ENCODE measurements at places on chromosomes 16 and 17.
A peak's percentile ranks its signal among the peaks of the same experiment; 100 is the strongest.

GRCh38 chr17:76156662-76156991 is 15.6 kb upstream of the FOXJ1 start:
- DNase-seq: no peak

GRCh38 chr17:13492737-13493122 is 109.0 kb downstream of the HS3ST3A1 start:
- DNase-seq: no peak

DNA sequence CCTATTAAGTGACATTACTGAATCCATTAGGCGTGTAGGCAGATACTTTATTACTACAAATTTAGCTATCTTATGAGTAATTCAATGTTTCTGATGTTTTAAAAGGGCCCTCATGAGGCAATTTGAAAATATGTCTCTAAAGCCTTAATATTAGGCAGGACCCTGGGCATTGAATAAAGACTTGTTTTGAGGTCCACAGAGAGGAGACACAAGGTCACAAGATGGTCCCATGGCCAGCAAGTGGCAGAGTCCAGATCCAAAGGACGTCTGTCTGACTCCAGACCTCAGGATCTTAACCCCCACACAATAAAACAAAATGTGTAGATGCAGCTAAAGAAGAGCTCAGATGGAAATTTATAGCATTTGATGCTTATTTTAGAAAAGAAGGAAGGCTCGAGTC is 31.9 kb upstream of the HEATR6 start:
- DNase-seq: no peak

GRCh38 chr16:70302745-70303144 is 3.8 kb downstream of the DDX19B start:
- no peak for DNase-seq

- DNase-seq: no peak
Observed at GRCh38 chr16:23781176-23781575, 26.4 kb downstream of the CHP2 start.

DNA sequence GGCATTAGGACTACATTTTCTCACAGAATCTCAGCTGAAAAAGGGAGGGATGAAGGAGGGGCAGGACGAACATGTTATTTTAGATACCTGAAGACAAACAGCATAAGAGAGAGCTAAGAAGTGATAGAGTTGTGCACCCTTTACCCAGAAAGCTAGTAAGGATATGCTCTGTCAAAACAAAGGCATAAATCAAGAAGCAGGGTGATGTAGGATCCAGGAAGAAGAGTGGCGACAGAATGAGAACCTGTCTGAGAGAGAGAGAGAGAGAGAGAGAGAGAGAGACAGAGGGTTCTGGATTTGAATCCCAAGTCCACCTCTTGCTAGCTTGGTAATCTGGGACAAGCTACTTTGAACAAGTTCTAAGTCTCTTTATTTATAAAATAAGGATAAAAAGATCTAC is 103.4 kb downstream of the SPAG9 start:
- no peak for DNase-seq

DNA sequence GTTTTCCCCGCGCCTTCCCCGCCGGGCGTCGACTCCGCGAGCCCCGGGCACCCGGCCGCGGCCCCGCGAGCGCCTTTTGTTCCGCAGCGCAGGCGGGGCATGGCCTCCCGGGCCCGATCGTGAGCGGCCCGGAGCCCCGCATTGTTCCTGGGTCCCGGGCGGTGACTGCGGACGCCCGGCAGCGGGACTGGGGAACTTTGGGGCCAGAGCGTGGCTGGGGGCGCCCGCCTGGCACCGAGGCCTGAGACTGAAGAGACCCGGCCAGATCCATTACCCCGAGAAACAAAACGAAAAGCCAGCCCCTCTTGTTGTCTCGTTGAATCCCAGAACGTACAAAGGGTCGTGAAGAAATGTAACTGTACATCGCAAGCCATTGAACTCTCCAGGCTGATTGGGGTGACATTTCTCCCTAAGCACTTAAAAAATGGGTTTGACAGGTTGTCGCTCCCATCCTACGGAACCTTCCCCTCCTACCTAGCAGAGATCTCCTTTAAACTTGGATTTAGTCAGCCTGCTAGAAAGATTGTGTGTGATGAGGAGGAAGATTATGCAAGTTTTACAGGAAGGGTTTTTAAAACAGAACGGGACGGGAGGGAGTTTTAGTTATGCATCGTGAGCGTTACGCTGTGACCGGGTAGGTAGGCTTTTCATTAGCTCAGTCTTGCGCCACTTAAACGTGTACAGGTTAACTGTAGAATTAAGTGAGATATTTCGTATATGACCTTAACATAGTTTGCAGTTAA is 825 bp downstream of the METTL9 start:
- peak; percentile 23 for DNase-seq

- peak; percentile 70 for DNase-seq
Observed at GRCh38 chr17:78883089-78883532, 19.9 kb downstream of the CEP295NL start.

DNA sequence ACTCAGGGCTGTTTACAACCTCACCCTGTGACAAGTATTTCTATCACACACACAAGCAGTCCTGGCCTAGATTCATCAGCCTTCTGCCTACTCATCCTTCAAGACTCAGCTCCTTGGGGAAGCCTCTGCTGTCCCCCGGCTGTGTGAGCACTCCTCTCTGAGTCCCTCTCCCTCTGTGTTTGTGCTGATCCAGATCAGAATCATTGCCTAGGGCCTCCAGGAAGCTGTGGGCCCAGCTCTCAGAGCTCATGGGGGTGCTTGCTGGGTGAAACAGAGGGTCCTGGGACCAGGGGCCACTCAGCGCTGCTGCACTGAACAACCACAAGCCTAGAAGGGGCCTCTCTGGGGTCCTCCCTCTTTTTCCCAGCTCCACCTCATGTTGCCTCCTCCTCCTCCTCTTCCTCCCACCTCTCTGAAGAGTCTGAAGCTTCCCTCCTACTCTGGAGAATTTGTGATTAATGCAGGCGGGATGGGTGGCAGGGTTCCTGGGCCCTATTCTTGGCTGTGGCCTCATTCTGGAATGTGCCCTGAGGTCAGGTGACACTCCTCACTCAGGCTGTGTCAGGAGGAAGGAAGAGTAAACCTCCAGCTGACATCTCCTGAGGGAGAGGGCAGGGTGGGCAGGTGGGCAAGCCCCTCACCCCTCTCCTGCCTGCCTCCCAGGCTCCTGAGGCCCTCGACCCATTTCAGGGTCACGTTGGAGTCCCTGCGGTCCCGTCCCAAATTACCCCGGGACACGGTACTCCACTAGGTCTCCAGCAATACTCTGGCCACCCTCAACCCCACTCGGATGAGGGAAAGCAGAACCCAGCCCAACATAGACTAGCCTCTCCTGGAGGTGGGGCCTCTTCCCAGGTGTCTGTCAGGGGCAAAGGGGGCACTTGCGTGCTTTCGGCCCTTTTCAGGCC is 10.1 kb downstream of the WFIKKN2 start:
- no peak for DNase-seq

DNA sequence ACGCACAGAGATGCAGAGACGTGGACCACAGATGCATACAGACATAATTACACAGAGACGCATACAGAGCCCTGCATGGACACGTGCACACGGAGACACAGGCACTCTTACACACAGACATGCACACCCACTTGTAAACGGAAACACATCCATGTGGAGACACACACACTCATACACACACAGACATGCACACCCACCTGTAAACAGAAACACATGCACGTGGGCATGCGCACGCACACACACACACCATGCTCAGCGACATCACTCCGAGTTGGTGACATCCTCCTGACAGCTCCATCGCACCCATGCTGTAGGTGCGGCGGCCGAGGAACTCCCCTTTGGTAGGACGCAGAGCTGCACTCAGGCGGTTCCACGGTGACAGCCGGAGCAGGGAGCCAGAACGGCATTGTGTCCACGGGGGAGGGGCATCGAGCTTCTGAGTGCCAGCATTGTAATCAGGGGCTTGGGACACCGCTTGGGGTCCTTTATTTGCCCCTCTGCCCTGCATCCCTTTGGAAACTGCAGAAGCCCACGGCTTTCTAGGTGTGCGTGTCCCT is 233.5 kb downstream of the RBFOX3 start:
- DNase-seq: no peak

- DNase-seq: peak; percentile 56
Observed at GRCh38 chr17:27760069-27760885, 40.1 kb downstream of the NOS2 start.

GRCh38 chr16:89330177-89330856 is 112.8 kb downstream of the ZNF778 start:
- no peak for DNase-seq

GRCh38 chr17:76357597-76358158 is 4.0 kb upstream of the PRPSAP1 start:
- no peak for DNase-seq

- no peak for DNase-seq
Observed at GRCh38 chr17:76560877-76561221, 21.0 kb downstream of the PRCD start.

- no peak for DNase-seq
Observed at GRCh38 chr16:74611721-74612120, 4.8 kb upstream of the GLG1 start.

- DNase-seq: no peak
Observed at GRCh38 chr16:20781697-20782096, 17.9 kb downstream of the ACSM3 start.

DNA sequence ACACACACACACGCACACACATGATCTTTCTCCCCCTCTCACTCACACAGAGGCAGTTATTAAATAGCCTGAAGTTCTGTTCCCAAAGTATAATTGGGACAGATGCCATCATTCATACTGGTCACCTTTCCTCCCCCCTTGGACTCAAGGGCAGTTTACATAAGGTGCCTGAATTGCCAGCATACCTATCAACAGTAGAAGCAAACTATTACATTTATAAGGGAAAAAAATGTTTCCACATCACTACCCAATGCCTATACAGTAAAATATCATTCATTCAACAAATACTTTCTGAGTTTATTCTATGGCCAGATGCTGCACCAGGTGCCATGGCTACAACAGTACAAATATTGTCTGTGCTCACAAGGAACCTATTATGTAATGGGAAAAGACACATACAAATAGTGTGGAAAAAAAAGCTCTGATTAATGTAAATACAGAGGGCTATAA is 6.3 kb downstream of the CNTD1 start:
- no peak for DNase-seq

DNA sequence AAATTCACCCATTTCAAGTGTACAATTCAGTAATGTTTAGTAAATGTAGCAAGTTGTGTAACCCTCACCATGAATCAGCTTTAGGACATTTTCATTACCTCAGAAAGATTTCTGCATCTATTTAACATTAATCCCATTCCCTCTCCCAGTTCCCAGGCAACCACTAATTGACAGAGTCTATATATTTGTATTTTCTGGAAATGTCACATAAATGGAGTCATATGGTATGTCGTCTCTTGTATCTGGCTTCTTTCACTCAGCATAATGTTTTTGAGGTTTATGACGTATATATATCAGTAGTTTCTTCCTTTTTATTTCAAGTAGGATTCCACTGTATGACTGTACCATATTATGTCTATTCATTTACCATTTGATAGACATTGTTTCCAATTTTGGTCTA is 199.8 kb downstream of the CYB561 start:
- DNase-seq: no peak

DNA sequence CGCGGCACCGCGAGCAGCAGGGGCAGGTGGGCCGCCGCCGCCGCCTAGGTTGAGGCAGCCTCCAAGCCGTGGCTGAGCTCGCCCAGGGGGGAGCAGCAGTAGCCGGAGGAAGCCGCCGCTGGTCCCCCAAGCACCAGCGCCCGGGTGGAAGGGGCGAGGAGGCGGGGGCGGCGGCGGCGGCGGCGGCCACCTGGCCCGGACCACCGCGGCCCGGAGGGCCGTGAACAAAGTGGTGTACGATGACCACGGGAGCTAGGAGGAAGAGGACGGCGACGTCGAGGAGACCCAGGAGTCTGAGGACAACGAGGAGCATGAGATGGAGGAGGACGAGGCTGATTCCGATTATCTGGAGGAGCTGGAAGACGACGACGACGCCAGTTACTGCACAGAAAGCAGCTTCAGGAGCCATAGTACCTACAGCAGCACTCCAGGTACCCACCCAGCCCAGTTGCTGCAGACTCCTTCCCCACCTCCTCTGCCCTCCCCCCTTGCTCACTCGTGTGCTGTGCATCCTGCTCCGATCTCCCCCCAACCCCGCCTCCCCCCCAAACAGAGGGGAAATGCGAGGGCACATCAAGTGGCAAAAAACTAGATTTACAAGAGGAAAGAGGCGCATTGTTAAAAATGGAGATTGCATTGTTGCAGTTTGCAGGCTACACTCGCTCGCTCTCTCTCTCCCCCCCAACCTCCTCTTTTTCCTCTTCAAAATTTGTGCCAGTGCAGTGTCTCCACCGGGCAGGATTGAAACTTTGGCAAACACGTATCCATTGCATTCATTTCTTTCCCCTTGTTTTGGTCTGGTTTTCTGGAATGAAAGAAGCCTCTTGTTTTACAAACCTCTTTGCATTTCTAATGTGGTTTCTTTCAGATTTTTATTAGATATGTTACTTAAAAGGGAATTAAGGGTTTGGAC is 41.8 kb upstream of the AMZ2 start:
- peak; percentile 43 for DNase-seq

DNA sequence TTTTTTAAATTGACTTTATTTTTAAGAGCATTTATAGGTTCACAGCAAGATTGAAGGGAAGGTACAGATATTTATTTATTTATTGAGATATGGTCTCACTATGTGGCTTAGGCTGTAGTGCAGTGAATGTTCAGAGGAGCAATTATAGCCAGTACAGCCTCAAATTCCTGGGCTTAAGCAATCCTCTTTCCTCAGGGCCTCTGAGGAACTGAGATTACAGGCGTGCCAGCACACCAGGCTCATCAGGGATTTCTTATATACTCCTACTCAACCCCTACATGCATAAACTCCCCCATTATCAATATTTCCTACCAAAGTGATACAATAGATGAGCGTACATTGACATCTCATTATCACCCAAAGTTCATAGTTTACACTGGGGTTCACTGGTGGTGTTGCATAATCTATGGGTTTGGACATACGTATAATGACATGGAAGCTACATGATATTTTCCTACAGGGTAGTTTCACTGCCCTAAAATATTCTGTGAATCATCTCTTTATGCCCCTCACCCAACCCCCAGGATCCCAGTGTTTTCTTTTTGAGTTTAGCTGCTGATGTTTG is 33.5 kb downstream of the HS3ST3B1 start:
- DNase-seq: no peak

DNA sequence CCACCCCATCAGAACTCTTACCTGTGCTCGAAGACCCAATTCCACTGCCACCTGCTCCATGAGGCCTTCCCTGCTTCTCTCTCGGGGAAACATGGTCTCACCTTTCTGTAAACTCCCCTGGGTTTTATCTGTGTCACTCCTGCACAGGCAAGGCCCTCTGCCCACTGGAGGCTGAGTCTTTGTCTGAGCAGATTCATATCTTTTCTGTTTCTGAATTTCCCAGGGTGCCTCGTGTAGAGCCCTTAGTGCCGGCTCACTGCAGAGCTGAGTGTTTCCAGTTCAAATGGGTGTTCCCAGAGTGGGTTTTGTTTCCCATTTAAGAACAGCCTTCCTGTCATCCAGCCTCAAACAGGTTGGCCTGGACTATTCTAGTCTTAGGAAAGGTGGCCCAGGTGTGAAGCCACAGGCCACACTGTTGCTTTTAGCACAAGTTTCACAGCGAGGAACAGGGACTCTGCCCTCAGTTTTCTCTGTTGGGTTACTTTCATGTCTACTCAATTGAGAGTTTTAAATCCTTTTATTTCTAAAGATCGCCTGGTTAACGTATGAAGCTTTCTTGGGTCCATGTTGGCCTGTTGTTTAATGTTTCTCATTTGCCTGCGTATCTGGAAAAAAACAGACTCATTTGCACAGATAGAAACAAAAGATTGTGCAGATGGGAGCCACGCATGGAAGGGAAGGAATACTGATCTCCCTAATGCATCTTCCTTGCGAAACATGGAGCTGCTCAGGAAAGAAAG is 228.7 kb downstream of the MSI2 start:
- no peak for DNase-seq

All from SK-N-DZ (cell line).